Activated T-helper 1 cell treated with anti-CD3 and anti-CD28 coated beads, Interleukin-12 subunit alpha, Interleukin-12 subunit beta, Interleukin-2, Interleukin-4 antibody, amounts not matched to agents 30 ng/mL and 10 ng/mL and 1 ng/mL, durations not matched to agents 14 hours and 24 hours and 36 hours (primary cell): ENCODE measurements at places on chromosomes 2 and 18. TPM values are rescaled to one million over a fixed set of nuclear protein-coding genes. Genes with fewer than 3 reads are reported as not detected.

REEP1 gene
- 0.26 and 0.81 TPM in 2 replicates for total RNA-seq

ARHGAP15 gene
- 64.3 and 65.3 TPM in 2 replicates for total RNA-seq

ERFE gene
- total RNA-seq = 0.20 TPM in 1 of 2 replicates, not detected in the other

ASIC4 gene
- 0.08 TPM in 1 of 2 replicates, not detected in the other for total RNA-seq

CPLX4 gene
- total RNA-seq = not detected in 2 replicates

SLC9A4 gene
- total RNA-seq = 0.10 TPM in 1 of 2 replicates, not detected in the other

IL36G gene
- not detected in 2 replicates for total RNA-seq

FBXO36 gene
- 0.31 and 0.42 TPM in 2 replicates for total RNA-seq

- no peak for DNase-seq
- H3K27me3 ChIP-seq = no peaks in the 10 kb centered on the region
- no peak overlapping the region for H3K27ac ChIP-seq
- H3K36me3 ChIP-seq = peaks cover 30% of the 10 kb centered on the region
- H3K4me3 ChIP-seq = no peak overlapping the region
These were observed 30.3 kb upstream of the INO80D start for GRCh38 chr2:206116278-206116677.

- no peak for DNase-seq
- H3K36me3 ChIP-seq = peaks cover 5% of the 10 kb centered on the region
- H3K4me1 ChIP-seq = peaks cover 84% of the 10 kb centered on the region
- H3K27me3 ChIP-seq = no peaks in the 10 kb centered on the region
These were observed 73.3 kb downstream of the NAB1 start for GRCh38 chr2:190722061-190722759.

- peaks cover 2% of the 10 kb centered on the region for H3K36me3 ChIP-seq
- peaks cover 3% of the 10 kb centered on the region for H3K27me3 ChIP-seq
- DNase-seq = no peak
- peaks cover 38% of the 10 kb centered on the region for H3K4me1 ChIP-seq
These were observed 248.5 kb downstream of the HAUS1 start for GRCh38 chr18:46352520-46353250.

DNA sequence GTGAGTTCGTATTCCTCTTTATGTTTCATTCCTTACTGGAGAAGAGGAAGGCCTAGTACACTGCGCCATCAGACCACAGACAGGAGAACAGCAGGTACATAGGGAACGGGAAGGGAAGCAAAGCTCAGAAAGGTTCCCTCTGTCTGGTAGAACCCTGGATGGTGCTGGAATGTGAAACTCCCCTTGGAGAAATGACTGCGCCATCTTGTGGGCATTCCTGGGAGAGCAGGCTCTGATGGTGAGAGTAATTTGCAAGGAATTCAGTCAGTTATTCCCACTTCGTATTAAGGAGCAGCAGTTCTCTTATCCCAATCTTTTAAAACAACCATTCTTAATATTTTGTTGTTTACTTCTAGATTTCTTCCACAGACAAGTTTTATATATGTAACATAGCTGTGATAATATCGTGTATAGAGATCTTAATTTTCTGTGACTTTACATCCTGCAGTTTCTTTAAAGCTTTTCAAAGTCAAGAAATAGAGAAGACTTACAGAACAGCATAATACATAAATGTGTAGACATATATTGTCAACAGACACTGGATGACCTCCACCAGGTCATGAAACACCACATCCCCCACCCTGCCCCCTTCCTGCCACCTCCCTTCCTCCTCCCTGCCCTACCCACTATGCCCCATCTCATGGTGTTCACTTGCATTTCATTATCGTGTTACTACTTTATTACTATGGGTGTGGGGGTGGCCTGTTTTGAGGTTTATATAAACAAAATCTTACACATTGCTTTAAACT is 83.9 kb downstream of the ARHGEF4 start:
- H3K27me3 ChIP-seq = peaks cover 4% of the 10 kb centered on the region
- H3K27ac ChIP-seq = no peak overlapping the region
- H3K36me3 ChIP-seq = no peaks in the 10 kb centered on the region
- DNase-seq = peak; percentile 17
- no peak overlapping the region for H3K4me3 ChIP-seq
- H3K4me1 ChIP-seq = no peaks in the 10 kb centered on the region

DNA sequence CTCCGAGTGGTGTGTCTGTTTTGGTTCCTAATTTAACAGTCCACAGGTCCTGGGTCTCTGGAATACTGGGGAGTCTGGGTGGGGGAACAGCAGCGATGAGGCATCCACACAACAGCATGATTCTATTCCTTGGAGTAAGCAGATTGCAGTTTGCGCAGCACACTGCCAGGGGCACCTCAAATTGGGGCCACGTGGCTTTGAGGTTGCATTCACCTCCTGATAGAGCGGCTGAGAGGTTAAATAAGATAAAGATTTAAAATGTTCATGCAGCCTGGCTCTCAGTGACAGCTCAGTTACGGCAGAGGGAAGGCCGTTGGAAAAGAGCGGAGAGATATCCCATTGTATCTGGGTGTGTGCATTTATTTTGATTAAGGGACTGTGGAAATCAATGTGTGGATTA is 202.3 kb downstream of the ASB1 start:
- H3K27me3 ChIP-seq = peaks cover 2% of the 10 kb centered on the region
- H3K4me1 ChIP-seq = no peaks in the 10 kb centered on the region
- DNase-seq = no peak
- no peak overlapping the region for H3K27ac ChIP-seq
- no peak overlapping the region for H3K4me3 ChIP-seq

DNA sequence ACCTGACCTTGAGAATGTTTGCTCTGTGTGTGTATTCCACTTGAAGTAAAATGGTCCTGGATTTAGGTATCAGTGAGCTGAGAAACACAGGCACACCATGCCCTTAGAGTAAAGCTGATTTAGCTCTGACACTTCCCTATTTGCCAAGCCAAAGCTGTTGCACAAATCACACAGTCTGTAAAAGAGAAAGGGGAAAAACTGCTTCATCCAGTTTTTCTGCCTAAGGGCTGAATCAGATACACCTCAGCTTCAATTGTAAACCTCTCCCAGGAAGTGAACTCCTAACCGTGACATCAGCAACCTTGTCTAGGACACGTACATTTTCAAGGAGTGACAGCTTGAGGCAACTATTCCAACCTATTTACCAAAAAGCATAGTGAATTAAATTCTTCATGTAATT is 150.4 kb downstream of the NR4A2 start:
- H3K36me3 ChIP-seq = no peaks in the 10 kb centered on the region
- no peak overlapping the region for H3K27ac ChIP-seq

DNA sequence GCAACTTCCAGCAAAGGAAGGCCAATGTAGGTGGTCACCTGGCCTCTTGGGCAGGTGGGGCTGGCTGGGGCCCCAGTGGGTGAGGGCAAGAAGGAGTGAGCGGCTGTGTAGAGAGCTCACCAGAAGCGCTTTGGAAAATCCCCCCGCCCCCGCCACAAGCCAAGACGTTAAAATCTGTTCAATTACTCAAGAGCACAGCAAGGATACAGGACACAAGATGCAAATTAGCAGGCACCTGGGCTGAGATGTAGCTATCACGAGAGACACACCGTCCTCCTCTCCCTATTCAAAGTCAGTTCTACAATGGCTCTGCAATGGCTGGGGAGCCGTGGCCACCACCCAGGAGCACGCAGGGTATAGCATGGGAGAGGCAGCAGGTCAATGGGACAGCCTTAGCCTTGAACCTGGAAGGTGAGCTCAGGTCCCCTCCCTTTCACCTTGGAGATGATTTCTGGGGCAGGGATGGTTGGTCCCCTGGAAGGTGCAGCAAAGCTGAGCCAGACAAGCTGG is 38.5 kb upstream of the GPR17 start:
- DNase-seq = no peak
- peaks cover 3% of the 10 kb centered on the region for H3K36me3 ChIP-seq
- no peak overlapping the region for H3K4me3 ChIP-seq
- H3K27ac ChIP-seq = no peak overlapping the region

GRCh38 chr2:68031542-68032160 is 31.2 kb downstream of the C1D start:
- peaks cover 9% of the 10 kb centered on the region for H3K27me3 ChIP-seq
- H3K36me3 ChIP-seq = no peaks in the 10 kb centered on the region
- DNase-seq = no peak
- no peak overlapping the region for H3K4me3 ChIP-seq

DNA sequence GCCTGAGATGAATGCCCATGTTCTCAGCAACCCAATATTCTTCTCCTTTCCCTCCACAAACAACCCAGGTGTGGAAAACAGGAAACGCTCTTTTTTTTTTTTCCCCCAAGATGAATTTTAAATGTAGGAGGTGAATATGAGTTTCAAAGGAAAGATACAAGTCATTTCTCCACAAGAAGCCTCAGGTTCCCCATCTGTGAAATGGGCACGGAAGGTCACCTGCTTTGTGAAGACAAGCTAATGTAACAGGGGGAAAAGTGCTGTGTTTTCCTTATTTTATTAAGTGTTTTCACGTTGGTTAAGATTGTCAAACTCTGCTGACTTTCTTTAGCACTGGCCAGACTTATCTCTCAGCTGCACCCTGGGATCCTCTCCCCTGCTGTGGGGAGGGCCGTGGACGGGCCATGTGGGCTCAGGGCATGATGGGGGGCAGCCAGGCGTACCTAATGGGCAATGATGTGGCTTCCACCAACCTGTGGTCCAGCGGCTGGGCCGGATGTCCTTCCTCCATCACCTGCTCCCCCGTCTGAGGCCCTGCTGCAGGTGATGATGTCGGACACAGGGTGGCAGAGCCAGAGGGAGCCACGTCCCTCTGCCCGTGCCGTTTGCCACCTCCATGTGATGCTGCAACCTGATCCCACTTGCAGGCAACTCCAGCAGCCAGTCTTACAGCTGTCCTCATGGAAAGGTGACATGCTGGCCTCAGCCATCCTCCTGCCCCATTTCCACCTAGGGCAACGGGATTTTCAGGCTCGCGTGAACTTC is 130.0 kb upstream of the PXDN start:
- no peaks in the 10 kb centered on the region for H3K36me3 ChIP-seq
- no peak for DNase-seq
- H3K4me3 ChIP-seq = no peak overlapping the region
- H3K27me3 ChIP-seq = peaks cover 7% of the 10 kb centered on the region

DNA sequence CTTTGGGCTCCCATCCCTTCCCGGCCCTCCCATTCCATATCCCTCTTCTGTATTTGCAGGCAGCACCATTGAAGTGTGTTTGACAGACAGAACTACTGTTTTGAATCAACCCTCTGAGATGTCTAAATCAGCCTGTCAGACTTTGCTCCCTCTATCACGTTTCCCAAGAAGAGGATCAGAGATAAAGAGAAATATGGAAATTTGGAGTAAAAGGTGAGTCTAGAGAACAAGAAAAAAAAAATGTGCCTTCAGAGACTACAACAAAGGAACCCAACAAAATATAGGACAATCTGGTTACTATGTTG is 133.4 kb upstream of the NCK2 start:
- no peak for DNase-seq
- no peak overlapping the region for H3K27ac ChIP-seq
- H3K27me3 ChIP-seq = no peaks in the 10 kb centered on the region
- no peak overlapping the region for H3K4me3 ChIP-seq
- no peaks in the 10 kb centered on the region for H3K4me1 ChIP-seq

- H3K4me1 ChIP-seq = no peaks in the 10 kb centered on the region
- peaks cover 5% of the 10 kb centered on the region for H3K27me3 ChIP-seq
- DNase-seq = no peak
- no peak overlapping the region for H3K27ac ChIP-seq
- no peak overlapping the region for H3K4me3 ChIP-seq
These were observed 39.0 kb upstream of the PPP4R1 start for GRCh38 chr18:9653390-9653789.

GRCh38 chr2:96102596-96103186 is 13.7 kb downstream of the ADRA2B start:
- no peak overlapping the region for H3K4me3 ChIP-seq
- no peak for DNase-seq
- H3K4me1 ChIP-seq = no peaks in the 10 kb centered on the region
- no peaks in the 10 kb centered on the region for H3K36me3 ChIP-seq

DNA sequence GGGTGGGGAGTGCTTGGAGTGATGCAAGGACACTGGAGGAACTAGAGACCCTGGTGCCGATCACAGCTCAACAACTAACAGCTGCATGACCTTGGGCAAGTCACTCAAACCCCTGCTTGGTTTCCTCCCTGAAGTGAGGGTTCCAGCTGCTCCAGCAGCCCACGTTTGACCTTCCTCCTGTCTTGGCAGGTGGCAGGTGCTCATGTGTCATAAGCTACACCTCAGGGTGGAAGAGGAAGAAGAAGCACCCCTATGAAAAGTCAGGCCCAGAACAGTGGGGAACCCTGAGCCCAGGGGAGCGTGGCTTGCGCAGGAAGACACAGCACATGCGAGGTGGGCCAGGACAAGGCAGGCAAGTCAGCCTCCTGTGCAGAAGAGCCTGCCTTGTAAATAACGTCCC is 42.4 kb downstream of the MRPL35 start:
- DNase-seq = no peak
- H3K27me3 ChIP-seq = peaks cover 9% of the 10 kb centered on the region
- no peaks in the 10 kb centered on the region for H3K36me3 ChIP-seq
- H3K27ac ChIP-seq = no peak overlapping the region

DNA sequence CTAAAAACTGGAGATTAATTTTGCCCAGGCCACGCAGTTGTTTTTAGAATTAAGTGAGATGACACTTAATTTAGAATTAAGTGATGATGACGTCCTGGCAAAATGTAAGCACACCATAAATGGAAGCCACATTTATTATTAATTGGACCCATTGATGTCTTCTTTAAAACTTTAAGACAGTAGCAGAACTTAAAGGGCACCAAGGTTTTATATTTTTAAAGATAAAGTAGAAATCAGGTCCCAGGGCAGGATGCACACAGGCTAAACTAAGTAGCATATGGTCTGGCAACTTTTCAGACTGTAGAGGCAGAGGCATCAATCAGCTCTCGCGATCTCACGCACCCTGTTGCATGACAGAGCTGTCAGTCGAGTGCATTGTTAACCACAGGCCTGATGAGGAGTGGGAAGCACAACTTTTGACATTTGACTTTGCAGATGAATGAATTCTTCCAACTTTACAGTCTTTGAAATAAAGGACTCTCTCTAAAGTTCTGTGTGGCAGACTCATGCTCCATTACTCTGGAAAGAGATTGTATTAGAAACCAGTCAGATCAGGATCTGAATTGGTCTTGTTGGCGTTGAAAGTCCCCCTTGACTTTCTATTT is 232.4 kb downstream of the CD226 start:
- peaks cover 2% of the 10 kb centered on the region for H3K27me3 ChIP-seq
- H3K4me1 ChIP-seq = no peaks in the 10 kb centered on the region
- H3K27ac ChIP-seq = no peak overlapping the region
- no peak for DNase-seq
- no peaks in the 10 kb centered on the region for H3K36me3 ChIP-seq

DNA sequence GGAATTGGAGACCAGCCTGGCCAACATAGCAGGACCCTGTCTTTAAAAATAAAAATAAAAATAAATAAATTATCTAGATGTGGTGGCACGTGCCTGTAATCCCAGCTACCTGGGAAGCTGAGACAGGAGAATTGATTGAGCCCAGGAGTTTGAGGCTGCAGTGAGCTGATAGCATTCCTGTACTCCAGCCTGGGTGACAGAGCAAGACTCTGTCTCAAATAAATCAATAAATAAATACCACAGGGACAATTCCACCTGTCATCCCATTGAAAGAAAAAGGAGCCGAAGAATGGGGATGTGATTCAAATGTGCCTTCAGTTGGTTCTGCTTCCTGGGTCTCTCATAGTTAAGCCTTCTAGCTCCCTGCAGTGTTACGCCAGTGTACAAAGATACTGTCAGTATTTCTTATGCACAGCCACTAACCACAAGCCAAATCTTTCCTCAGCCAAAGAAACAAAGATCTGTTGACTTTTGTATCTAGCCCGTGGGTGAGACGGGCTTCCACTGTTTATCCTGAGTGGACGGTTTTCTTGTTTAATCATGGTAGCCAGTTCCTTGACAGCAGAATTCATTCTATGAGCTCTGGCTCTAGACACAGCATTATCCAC is 12.6 kb downstream of the LGALSL start:
- H3K4me3 ChIP-seq = no peak overlapping the region
- H3K27me3 ChIP-seq = peaks cover 7% of the 10 kb centered on the region
- DNase-seq = no peak
- no peak overlapping the region for H3K27ac ChIP-seq
- no peaks in the 10 kb centered on the region for H3K4me1 ChIP-seq
- H3K36me3 ChIP-seq = no peaks in the 10 kb centered on the region
